Activated naive CD4-positive, alpha-beta T cell treated with anti-CD3 and anti-CD28 coated beads for 36 hours (primary cell): ENCODE measurements at places on chromosomes 3 and 15. TPM values are rescaled to one million over a fixed set of nuclear protein-coding genes. Genes with fewer than 3 reads are reported as not detected.

Gene SEMA3B
- 0.37 TPM for total RNA-seq

Gene LYSMD2
- total RNA-seq = 14.5 TPM

Gene SCN11A
- 0.05 TPM for total RNA-seq

Gene KPNA4
- total RNA-seq = 59.4 TPM

Gene RNU5B-1
- not detected for total RNA-seq

DNA sequence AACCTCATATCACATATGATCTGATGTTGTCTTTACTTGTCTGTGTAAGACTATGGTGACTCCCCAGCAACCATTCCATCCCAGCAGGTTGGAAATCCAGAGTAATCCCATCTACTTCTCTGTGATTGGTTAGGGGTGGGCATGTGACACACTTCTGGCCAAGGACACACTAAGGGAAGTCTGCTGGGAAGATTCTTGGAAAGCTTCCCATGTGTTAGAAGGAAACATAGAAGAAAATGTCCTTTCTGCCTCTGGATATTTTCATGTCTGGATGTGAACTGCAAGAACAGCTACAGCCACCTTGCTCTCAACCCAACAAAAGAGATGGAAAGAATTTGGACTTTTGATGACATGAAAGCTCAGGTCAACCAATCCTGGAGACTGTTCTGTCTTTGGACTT, 2.6 kb upstream of the UBE2Q2 start:
- DNase-seq = no peak

GRCh38 chr3:156605686-156606605, 51.0 kb upstream of the SSR3 start:
- DNase-seq = no peak

DNA sequence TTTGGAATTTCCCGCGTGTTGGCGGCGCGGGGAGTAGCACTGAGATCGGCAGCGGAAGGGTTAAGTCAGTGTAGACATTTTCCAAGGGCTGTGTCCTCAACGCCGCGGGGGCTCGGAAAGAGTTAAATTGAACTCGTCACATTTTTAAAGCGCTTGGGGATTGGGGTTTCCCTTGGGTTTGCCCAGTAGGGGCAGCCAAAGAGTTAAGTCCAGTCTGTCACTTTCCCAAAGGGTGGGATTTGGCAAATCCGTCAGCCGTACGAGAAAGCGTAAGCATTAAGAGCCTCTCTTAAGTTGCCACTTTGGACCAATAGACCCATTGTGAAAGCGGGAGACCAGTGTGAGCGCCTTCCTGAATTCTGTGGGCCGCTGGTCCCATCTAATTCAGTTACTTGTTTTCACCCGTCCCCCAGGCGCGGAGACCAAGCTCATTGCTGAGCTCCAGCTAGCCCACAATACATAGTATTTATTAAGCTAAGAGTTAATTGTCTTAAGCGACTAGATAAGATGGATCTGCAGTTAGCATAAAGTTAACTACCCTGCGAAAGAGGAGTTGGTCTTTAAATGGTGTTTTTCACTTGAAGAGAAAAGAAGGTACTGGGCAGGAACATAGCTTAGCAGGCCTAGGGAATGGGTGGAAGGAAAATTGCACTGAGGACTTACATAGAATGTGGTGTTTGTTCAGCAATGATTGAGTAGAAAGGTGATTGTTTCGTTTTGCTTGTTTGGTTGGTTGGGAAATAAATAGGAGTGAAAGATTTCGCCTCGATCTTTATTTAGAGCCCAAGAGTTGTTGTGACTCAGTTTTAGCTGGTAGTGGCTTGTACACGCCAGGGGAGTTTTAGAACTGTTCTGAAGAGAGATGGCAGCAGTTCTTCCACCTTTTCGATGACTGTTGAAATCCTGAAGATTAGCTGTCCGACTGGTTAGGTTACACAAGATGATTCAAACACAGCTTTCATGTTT, 932 bp downstream of the ARL8B start:
- DNase-seq = peak; percentile 51

GRCh38 chr3:39809995-39810595, 686 bp downstream of the MYRIP start:
- no peak for DNase-seq

DNA sequence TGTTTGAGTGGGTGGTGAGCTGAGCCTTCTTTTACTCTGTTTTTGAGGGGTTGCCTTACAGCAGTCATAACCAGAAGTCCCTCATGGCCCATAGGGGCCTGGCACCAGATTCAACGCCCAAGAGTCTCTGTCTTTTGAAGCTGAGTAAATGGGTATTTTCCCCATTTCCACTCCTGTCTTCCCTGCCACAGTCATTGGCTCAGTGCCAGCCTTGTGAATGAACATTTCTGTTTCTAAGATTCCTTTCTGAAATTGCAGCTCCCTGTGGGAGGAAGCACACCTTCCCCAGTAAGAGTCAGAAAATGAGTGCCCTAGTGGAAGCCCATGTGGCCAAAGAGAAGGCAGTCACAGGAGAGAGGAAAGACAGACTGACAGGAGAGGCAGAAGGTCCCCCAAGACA, 43.7 kb upstream of the POLR2M start:
- DNase-seq = no peak

DNA sequence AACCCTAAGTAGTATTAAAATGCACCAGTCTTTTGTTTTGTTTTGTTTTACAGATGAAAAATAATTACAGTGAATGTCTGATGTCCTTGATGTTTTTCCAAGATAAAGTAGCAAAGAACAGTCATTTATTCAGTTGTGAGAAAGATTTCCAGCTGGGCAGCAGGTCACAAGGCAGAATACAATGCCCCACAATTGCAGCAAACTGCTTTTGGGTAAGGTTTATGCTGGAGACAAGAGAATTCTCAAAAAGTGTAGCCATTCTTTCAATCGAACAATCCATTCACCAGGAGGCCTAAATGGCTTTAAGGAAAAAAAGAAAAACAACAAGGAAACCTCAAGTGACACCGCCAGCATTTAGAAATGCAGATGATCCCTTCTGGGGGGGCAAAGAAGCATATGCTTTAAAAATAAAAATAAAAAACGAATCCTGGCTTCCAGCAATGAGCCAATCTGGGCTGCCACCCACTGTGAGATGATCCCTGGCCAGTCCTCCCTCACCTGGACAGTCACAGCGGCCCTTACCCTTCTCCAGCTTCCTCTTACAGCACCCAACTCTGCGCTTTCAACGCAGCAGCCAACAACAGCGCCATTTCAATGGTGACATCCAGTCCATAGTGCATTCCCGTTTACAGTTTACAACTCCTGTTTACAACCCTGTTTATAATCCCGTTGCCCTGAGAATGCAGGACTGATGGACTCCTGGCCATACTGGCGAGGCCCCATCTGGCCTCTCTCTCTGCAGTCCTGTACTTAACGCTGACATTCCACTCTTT, 25.7 kb upstream of the WNT5A start:
- DNase-seq = no peak

- no peak for DNase-seq
Measured at GRCh38 chr15:44325568-44325967, 37.0 kb downstream of the GOLM2 start.

- DNase-seq = no peak
Measured at GRCh38 chr15:62453375-62453774, 288.3 kb upstream of the C2CD4B start.
